ENCODE measurements at places on chromosomes 11 and 22.

DNA sequence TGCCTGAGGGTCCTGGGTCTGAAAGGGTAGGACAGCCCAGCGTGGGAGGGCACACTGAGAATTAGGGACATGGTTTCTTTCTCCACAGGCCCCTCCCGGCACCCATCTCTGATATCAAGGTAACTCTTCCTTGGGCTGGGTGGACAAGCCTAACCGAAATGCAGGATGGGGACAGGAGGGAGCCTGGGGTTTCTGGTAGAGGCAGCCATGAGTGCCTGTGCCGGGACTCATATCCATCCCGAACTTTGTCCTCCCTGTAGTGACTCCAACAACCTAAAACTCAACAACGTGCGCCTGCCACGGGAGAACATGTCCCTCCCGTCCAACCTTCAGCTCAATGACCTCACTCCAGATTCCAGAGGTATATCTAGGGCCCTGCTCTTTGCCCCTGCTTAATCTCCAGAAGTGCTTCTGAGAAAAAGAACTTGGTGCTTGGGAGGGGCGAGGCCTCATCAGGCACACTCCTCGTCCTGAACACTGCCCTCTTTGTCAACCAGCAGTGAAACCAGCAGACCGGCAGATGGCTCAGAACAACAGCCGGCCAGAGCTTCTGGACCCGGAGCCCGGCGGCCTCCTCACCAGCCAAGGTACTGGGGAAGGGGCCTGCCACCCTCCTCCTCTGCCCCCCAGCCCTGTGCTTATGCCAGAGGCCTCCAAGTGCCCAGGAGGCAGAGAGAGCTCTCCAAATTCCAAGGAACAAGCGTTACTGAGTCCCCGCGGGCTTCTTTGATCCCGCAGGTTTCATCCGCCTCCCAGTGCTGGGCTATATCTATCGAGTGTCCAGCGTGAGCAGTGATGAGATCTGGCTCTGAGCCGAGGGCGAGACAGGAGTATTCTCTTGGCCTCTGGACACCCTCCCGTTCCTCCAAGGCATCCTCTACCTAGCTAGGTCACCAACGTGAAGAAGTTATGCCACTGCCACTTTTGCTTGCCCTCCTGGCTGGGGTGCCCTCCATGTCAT, 3.1 kb downstream of the TMEM25 start:
- no peak for DNase-seq

GRCh38 chr22:44147821-44148574, 32.7 kb upstream of the PARVG start:
- DNase-seq, result no peak

- no peak for DNase-seq
Observed at GRCh38 chr22:20380486-20380885, 13.5 kb upstream of the ZNF74 start.

GRCh38 chr22:48719978-48720661, 1107.6 kb downstream of the BRD1 start:
- DNase-seq, result no peak

DNA sequence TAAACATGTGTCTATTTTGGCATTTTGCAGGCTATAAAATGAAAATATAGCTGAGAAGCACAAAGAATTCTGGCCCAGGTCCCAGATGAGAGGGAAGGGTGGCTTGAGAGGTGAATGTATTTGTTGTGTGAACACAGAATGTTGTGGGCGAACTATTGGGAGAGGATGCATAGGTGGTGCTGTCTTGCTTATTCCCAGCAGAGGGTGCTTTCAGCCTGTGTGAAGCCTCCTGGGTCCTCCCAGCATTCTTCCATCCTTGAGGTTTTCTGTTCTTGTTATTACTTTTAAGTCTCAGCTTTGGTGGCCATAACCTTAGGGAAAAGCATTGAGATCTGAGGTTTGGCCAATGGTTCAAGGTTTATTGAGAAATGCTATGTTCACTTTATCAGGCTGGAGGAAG, 108.7 kb upstream of the SNX19 start:
- no peak for DNase-seq
